ENCODE measurements at places on chromosomes 13 and 19.
A peak's percentile ranks its signal among the peaks of the same experiment; 100 is the strongest.

- DNase-seq = no peak
Measured at GRCh38 chr13:29281932-29282495, 313.5 kb downstream of the SLC7A1 start.

- no peak for DNase-seq
Measured at GRCh38 chr13:20702915-20703779, at the start of gene IL17D. Gene IL17D (plus strand): TSS chr13:20703699. CDS start chr13:20704002, 303 bp downstream.

GRCh38 chr19:47881757-47882156 is 4.4 kb downstream of the SULT2A1 start:
- no peak for DNase-seq

DNA sequence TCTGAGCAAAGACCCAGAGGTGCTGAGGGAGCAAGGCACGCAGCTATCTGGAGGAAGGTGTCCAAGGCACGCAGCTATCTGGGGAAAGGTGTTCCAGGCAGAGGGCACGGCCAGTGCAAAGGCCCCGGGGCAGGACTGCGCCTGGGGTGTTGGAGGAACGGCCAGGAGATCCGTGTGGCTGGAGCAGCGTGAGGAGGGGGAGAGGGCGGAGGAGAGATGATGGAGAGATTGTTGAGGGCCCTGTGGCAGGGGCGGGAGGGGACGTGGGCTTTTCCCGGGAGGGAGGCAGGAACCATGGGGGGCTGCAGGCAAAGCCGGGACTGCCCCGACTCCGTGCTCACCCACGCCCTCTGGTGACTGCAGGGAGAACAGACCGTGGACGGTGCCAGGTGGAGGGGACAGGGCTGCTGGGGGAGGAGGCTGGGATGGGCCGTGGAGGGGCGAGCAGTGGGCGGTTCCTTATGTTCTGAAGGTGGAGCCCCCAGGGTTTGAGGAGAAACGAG is 13.3 kb upstream of the MISP start:
- peak; percentile 18 for DNase-seq

DNA sequence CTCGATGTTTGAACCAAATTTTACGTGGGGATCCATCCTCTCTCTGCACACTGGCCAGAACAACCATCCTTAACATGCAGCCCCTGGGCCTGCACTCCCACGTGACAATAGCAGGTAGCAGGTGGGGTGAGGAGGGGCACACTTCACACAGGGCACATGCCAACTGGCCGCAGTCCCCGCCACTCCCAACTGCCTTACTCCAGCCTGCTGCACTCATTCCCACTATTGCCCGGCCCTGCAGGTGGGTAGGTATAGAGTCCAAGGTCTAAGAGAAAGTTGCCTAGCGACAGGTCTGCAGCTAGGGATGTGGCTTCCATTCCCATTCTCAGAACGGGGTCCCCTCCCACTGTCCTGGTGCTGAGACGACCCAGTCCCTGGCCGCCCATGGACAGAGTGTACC is 18.0 kb downstream of the VRK3 start:
- DNase-seq = no peak

Data from activated CD8-positive, alpha-beta memory T cell treated with anti-CD3 and anti-CD28 coated beads for 1 hour (primary cell).